Mucosa of gallbladder (tissue), 1 donor: ENCODE measurements at places on chromosomes 3 and 15. TPM values are rescaled to one million over a fixed set of nuclear protein-coding genes. Genes with fewer than 3 reads are reported as not detected.

DNA sequence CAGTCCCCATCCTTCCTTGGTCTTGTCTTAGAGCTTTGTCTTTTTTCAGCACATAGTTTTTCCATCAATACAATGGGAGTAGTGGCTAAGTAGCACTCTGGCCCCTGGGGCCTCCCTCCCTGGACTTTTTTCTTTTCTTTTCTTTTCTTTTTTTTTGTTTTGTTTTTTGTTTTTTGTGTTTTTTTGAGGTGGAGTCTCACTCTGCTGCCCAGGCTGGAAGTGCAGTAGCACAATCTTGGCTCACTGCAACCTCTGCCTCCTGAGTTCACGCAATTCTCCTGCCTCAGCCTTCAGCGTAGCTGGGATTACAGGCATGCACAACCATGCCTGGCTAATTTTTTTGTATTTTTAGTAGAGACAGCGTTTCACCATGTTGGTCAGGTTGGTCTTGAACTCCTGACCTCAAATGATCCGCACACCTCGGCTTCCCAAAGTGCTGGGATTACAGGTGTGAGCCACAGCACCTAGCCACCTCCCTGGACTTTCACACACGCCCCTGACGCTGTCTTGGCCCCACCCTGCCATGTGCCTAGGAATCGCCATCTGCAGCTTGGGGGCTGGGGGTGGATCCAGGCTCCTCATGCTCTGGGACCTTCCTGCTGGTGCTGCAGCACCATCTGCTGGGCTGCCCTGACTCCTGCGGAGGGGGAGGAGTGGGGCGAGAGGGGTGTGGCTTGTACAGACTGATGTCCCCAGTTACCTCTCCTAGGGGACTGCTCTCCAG is 2.8 kb downstream of the C15orf39 start:
- peak; percentile 90 for DNase-seq

The GPR15 gene
- 0.17 TPM for total RNA-seq

DNA sequence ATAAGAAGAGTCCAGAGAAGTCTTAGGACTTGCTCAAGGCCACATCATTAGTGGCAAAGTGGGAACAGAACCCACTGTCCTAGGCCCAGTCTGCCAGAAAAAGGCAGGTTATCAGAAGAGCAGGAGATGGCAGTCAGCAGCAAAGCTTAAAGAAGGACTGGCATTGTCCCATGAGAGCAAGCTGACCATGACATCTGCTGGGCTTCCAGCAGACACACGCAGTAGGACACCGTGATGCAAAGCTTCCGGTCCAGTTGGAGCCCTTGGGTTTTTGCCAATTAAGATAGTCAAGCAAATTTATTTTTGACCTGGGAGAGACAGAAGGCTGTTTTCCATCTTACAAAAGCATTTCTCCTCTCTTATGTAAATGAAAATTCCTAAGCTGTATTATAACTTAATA is 42.1 kb downstream of the ZBTB38 start:
- DNase-seq = no peak

GRCh38 chr3:150414959-150415358 is 6.9 kb downstream of the TSC22D2 start:
- DNase-seq = no peak

- no peak for DNase-seq
Observed at GRCh38 chr3:13198264-13198879, 125.1 kb upstream of the IQSEC1 start.

The APOD gene
- 51.8 TPM for total RNA-seq

DNA sequence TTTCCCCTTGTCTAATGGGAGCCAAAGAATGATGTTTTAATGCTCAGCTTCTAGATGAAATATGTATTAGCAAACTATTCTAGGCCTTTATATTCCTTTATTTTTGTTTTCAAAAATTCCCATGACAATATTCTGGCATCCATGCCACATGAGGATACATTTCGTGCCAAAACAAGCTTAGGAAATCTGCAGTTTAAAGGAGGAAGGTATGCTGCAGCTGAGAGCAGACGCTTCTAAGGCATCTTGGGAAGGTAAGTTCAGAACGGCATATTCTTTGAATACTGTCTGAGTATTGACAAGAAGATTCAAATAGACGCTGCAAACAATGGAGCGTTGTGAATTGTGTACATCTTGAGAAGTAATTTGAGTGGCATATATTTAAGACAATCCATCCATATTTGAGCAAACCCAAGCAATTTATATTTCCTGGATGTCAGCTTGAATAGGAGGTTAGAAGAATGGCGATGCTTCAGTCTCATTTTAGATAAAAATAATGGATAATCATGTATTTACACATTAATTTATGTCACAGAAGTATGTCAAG is 158.6 kb downstream of the RAP2B start:
- no peak for DNase-seq
